Stimulated activated memory B cell treated with anti-CD40 and anti-IgM and Interleukin-4, amounts not matched to agents 10 μg/mL and 1 μg/mL and 100 μg/mL, for 72 hours (primary cell): ENCODE measurements at places on chromosomes 7 and 10.
A peak's percentile ranks its signal among the peaks of the same experiment; 100 is the strongest.

GRCh38 chr7:83655951-83656556, 7.1 kb upstream of the SEMA3E start:
- H3K27me3 ChIP-seq, result no peaks in the 10 kb centered on the region
- no peaks in the 10 kb centered on the region for H3K4me1 ChIP-seq
- H3K4me3 ChIP-seq, result no peak overlapping the region
- no peak for ATAC-seq
- no peaks in the 10 kb centered on the region for H3K36me3 ChIP-seq

DNA sequence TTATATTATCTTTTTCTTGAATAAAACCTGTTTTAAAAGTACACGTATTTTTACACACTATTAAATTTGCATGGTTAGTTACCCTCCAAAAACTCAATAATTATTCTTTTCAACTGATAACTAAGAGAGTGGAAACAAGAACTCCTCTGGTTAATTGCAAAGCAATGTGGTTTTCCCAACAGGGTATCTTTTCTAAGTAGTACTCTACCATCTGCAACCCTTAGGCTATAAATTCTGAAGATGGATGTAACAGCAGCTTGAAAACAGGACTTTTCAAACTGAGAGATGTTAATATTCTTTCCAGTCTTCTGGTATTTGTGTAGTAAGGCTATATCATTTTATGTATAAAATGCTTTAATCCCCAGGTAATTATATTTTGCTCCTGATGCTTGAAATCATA, 916.1 kb upstream of the POT1 start:
- no peak overlapping the region for H3K27ac ChIP-seq
- no peaks in the 10 kb centered on the region for H3K36me3 ChIP-seq
- no peak overlapping the region for H3K4me3 ChIP-seq
- no peaks in the 10 kb centered on the region for H3K27me3 ChIP-seq
- ATAC-seq, result no peak
- H3K4me1 ChIP-seq, result no peaks in the 10 kb centered on the region

GRCh38 chr7:127900141-127900540, 131.1 kb downstream of the LRRC4 start:
- H3K36me3 ChIP-seq, result peaks cover 16% of the 10 kb centered on the region
- no peak for ATAC-seq
- H3K27ac ChIP-seq, result no peak overlapping the region
- no peak overlapping the region for H3K4me3 ChIP-seq

- no peak for ATAC-seq
- H3K4me1 ChIP-seq, result no peaks in the 10 kb centered on the region
- H3K27ac ChIP-seq, result no peak overlapping the region
- H3K36me3 ChIP-seq, result no peaks in the 10 kb centered on the region
Observed at GRCh38 chr7:72161534-72161933, 250.6 kb downstream of the CALN1 start.

GRCh38 chr7:154953006-154953684, 49.8 kb downstream of the PAXIP1 start:
- no peak for ATAC-seq
- H3K27ac ChIP-seq, result no peak overlapping the region
- no peaks in the 10 kb centered on the region for H3K4me1 ChIP-seq
- no peak overlapping the region for H3K4me3 ChIP-seq
- H3K36me3 ChIP-seq, result peaks cover 58% of the 10 kb centered on the region
- H3K27me3 ChIP-seq, result no peaks in the 10 kb centered on the region

- H3K4me1 ChIP-seq, result peaks cover 20% of the 10 kb centered on the region
- no peak for ATAC-seq
- H3K27me3 ChIP-seq, result no peaks in the 10 kb centered on the region
Observed at GRCh38 chr7:122136078-122136477, 8.0 kb downstream of the AASS start.

- H3K4me1 ChIP-seq, result no peaks in the 10 kb centered on the region
- H3K27ac ChIP-seq, result no peak overlapping the region
- H3K36me3 ChIP-seq, result no peaks in the 10 kb centered on the region
- ATAC-seq, result no peak
Observed at GRCh38 chr10:103709341-103709920, 145.9 kb downstream of the SH3PXD2A start.

DNA sequence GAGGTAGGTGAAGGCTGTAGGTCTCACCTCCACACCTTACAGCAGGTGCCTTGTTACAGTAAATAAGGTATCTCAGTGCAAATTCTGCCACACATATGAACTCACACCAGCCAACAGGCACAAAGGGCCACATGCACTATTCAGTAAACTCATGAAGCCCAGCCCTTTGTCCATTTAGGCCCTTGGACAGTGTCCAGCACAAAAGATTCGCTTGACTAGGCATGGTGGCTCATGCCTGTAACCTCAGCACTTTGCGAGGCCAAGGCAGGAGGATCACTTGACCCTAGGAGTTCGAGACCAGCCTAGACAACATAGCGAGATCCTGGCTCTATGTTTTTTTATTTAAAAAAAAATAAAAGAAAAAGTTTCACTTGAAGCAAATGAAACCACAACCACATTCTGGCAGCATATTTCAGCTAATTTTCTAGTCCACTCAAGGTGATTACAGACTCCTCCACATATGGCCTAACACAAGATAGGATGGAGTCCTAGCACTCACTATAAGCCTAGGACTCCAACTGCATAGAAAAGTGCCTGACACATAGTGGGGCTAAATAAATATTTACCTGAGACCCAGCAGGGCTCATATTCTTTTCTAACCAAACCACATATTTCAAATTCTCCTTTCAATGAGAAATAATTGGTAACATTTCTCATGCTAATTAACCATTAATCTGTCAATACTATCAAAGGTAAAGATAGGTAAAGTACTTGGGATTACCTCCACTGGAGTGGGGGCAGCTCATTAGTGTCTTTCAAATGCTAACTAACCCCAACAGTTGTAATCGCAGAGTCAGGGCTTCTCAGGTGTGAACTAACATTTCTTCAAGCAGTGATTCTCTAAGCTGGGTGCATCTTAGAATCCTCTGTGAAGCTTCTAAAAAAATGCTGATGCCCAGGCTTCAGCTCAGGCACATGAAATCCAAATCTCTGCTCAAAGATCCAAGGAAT, 4.5 kb upstream of the ANKRD1 start:
- H3K27me3 ChIP-seq, result no peaks in the 10 kb centered on the region
- no peaks in the 10 kb centered on the region for H3K36me3 ChIP-seq
- H3K27ac ChIP-seq, result no peak overlapping the region

DNA sequence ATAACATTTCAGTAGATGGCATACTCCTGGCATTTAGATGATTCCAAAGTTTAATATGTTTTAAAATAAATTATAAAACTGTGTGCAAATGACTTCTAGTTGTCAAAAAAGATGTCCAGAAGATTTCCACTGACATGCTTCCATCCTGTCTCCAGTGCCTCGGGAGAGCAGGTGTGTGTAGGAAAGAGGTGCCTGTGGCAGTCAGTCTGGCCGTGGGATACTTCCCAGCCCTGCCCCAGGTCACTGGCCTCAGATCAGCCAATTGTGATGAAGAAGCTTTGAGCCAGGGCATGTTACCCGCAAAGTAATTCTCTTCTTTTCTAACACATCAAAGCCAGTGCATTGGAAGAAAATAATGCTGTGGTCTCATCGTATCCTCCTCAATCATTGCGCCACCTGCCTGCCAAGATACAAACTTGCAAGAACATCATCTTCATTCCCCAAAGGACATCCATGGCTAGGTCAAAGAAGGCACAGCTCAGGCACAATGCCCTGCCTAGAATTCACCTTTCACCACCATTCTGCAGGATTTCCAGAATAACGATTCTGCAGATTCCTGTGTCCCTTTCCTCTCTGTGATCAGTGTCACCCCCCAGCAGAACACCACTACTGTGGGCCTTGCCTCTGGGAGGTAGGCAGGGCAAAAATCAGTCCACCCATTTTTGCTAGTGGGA, 6.3 kb upstream of the KCNMA1 start:
- no peak overlapping the region for H3K4me3 ChIP-seq
- no peak overlapping the region for H3K27ac ChIP-seq
- H3K27me3 ChIP-seq, result peaks cover 43% of the 10 kb centered on the region
- peak; percentile 62 for ATAC-seq
- H3K4me1 ChIP-seq, result peaks cover 11% of the 10 kb centered on the region

GRCh38 chr10:107728807-107729206, 564.3 kb upstream of the SORCS1 start:
- no peaks in the 10 kb centered on the region for H3K4me1 ChIP-seq
- no peak for ATAC-seq
- no peak overlapping the region for H3K4me3 ChIP-seq
- no peak overlapping the region for H3K27ac ChIP-seq
- H3K27me3 ChIP-seq, result no peaks in the 10 kb centered on the region
- no peaks in the 10 kb centered on the region for H3K36me3 ChIP-seq

- no peaks in the 10 kb centered on the region for H3K27me3 ChIP-seq
- H3K4me1 ChIP-seq, result no peaks in the 10 kb centered on the region
- no peaks in the 10 kb centered on the region for H3K36me3 ChIP-seq
- no peak overlapping the region for H3K4me3 ChIP-seq
Observed at GRCh38 chr10:84706875-84707274, 378.5 kb downstream of the CCSER2 start.

GRCh38 chr10:13525663-13526062, 3.2 kb downstream of the BEND7 start:
- peaks cover 62% of the 10 kb centered on the region for H3K27me3 ChIP-seq
- H3K4me1 ChIP-seq, result peaks cover 16% of the 10 kb centered on the region
- no peak overlapping the region for H3K27ac ChIP-seq
- H3K4me3 ChIP-seq, result no peak overlapping the region
- no peak for ATAC-seq

DNA sequence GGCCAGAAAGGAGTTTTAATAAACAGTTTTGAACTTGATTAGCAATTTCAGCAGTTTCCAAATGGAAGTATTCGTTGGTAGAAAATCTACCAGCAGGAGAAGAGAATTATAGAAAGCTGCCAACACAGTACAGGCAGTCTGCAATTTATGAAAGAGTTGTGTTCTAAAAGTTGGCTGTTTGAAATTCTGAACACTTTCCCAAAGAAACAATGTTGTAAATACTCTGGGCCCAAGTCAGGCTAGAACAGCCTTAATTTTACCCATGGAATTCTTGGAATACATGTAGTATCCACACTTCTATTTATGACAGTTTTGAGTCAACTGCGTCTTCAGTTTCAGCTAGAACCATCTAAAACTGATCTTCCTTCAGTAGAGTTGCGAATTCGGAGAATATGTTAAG, 42.5 kb downstream of the AVL9 start:
- H3K4me1 ChIP-seq, result peaks cover 24% of the 10 kb centered on the region
- no peak overlapping the region for H3K4me3 ChIP-seq
- no peak for ATAC-seq

- H3K36me3 ChIP-seq, result peaks cover 17% of the 10 kb centered on the region
- no peak for ATAC-seq
- peaks cover 57% of the 10 kb centered on the region for H3K4me1 ChIP-seq
Observed at GRCh38 chr7:35677582-35678356, 17.2 kb downstream of the HERPUD2 start.

- H3K4me1 ChIP-seq, result peaks cover under 1% of the 10 kb centered on the region
- H3K36me3 ChIP-seq, result peaks cover 6% of the 10 kb centered on the region
- ATAC-seq, result no peak
- H3K4me3 ChIP-seq, result no peak overlapping the region
Observed at GRCh38 chr7:149302222-149302621, 40.2 kb downstream of the ZNF783 start.

GRCh38 chr10:12876266-12876665, 125.2 kb downstream of the CCDC3 start:
- H3K27ac ChIP-seq, result no peak overlapping the region
- H3K4me3 ChIP-seq, result no peak overlapping the region
- no peak for ATAC-seq

DNA sequence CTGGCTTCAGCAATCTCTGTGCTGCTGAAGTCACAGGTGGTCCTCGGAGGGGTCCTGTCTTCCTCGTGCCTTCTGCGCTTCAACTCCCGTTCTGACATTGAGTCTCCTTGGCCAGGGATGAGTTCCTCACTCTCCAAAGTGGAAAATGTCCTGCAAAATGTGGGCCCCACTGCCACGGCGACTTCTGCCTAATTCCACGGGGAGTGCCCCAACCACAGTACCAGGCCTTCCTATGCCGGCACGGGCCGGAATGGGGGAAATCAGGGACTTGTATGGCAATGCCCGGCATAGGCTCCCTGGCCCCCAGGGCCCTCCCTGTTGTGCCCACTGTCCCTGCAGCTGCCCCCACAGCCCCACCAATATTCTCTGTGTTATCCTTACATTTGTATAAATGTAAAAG, 420.5 kb downstream of the TCERG1L start:
- H3K27me3 ChIP-seq, result peaks cover 3% of the 10 kb centered on the region
- no peaks in the 10 kb centered on the region for H3K36me3 ChIP-seq
- H3K4me1 ChIP-seq, result no peaks in the 10 kb centered on the region
- H3K4me3 ChIP-seq, result no peak overlapping the region

DNA sequence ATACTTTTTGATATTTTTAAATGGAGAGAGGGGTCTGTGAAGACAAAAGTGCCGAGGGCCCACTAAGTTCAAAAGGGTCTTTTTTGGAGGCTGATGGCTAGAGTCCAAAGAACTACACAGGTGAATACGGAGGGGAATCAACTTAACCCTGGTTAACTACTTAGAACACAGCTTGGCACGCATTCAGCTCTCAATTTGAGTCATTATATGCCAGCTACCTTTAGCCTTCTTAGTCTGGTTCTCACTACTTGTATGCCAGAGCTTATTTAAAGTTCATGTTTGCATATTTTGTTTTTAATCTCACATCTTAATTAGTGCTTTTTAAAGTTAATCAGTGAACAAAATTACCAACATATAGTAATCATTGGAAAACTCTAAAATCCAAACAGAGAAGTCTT, 80.8 kb downstream of the VWDE start:
- H3K27ac ChIP-seq, result no peak overlapping the region
- no peaks in the 10 kb centered on the region for H3K4me1 ChIP-seq
- H3K27me3 ChIP-seq, result no peaks in the 10 kb centered on the region
- H3K4me3 ChIP-seq, result no peak overlapping the region

GRCh38 chr7:90844421-90844820, 248.3 kb downstream of the CDK14 start:
- H3K4me1 ChIP-seq, result peaks cover 49% of the 10 kb centered on the region
- H3K4me3 ChIP-seq, result no peak overlapping the region
- no peak for ATAC-seq
- H3K27me3 ChIP-seq, result no peaks in the 10 kb centered on the region
- H3K27ac ChIP-seq, result no peak overlapping the region

GRCh38 chr7:133827707-133828623, 299.2 kb upstream of the LRGUK start:
- no peak overlapping the region for H3K4me3 ChIP-seq
- H3K36me3 ChIP-seq, result peaks cover 37% of the 10 kb centered on the region
- no peaks in the 10 kb centered on the region for H3K27me3 ChIP-seq
- no peaks in the 10 kb centered on the region for H3K4me1 ChIP-seq

- no peak overlapping the region for H3K27ac ChIP-seq
- H3K4me1 ChIP-seq, result no peaks in the 10 kb centered on the region
- no peak overlapping the region for H3K4me3 ChIP-seq
Observed at GRCh38 chr10:71259282-71259681, 46.9 kb downstream of the UNC5B start.

DNA sequence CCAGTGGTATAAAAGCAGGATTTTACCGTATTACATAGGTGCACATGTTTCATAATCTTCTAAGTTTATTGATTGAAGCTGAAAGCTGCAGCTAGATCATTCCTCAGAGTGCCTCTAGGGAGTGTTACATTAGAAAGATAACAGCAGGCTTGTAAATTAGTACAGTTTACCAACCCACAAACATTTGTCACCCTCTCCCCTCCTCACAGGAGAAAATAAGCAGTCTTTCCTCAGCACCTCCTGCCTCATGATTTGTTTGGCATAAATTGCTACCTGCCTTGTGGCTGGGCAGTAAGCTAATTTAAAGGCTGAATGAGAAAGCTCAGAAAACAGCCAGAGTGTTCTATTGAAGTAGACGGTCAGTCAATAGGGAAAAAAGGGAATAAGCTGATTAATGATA, 74.2 kb downstream of the NXPH1 start:
- no peaks in the 10 kb centered on the region for H3K4me1 ChIP-seq
- no peaks in the 10 kb centered on the region for H3K36me3 ChIP-seq
